ENCODE measurements at places on chromosomes 7 and 10.

DNA sequence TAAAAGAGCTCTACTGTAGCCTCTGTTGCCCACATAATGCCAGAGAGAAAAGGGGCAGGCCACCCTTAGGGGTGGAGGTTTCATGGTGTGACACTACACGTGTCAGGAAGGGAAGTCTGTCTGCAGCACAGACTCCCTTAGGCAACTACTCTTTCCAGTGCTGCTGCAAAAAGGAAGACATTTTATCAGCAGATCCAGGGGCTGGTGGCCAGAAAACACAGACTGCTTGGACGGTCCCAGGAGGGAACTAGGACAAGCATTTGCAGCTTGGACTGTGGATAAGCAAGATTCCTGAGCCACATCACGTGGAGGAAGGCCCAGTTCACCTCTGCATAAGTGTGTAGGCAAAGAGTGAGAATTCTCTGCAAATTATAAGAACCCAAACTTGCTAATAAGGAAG lies 220.8 kb downstream of the FANK1 start:
- no peak overlapping the region for H3K4me3 ChIP-seq
- H3K4me1 ChIP-seq, result no peaks in the 10 kb centered on the region
- no peak overlapping the region for H3K27ac ChIP-seq
- no peak for DNase-seq
- H3K36me3 ChIP-seq, result no peaks in the 10 kb centered on the region

DNA sequence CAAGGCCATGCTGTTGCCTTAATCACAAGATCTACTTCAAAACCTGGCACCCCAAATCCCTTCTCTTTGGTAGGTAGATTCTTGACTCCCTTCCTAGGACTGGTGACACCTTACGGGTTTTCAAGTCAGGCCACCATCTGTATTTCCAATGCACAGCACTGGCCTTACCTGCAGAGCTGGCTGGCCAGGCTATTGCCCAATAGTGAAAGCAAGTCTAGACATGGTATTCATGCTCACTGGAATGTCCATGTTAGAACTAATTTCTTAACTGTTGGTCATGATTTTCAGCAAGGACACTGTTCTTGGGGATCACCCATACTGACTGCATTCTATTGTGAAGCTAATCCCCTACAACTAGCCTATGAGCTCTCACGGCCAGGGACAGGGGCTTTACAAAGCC lies 313.1 kb upstream of the RNF32 start:
- no peak for DNase-seq
- H3K4me3 ChIP-seq, result no peak overlapping the region
- no peak overlapping the region for H3K27ac ChIP-seq
- no peaks in the 10 kb centered on the region for H3K4me1 ChIP-seq
- no peaks in the 10 kb centered on the region for H3K36me3 ChIP-seq

- no peak overlapping the region for H3K27ac ChIP-seq
- H3K27me3 ChIP-seq, result no peaks in the 10 kb centered on the region
- DNase-seq, result no peak
- H3K4me3 ChIP-seq, result no peak overlapping the region
These were observed 140.8 kb upstream of the PTN start for GRCh38 chr7:137484326-137484725.

DNA sequence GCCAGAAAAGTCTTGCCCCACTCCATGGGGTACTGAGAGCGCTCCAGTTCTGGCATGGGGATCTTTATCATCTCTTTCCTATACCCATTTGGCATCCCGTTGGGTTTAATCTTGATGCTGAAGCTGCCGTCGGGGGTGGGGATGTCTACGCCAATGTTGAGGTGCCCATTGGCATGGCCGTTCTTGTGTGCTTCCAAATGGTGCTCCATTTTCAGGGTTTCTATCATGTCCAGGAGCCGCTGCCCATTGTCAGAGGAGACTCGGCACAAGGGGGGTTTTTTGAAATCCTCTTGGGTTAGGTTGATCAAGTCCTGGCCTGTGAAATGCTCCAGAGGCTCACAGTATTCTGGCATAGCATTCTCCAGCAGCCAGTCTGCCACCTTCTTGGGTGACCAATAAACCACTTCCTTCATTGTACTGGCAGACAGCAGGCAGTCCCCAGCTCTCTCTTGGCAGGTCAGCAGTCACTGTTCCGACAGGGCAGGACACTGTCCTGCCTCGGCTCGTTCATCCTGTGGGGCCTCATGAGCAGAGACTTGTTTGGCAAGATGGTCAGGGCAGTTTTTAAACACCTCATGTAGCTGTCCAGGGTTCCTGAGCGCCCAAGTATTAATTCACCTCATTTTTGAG lies 92.5 kb upstream of the ASAH2 start:
- peaks cover 20% of the 10 kb centered on the region for H3K36me3 ChIP-seq
- H3K27ac ChIP-seq, result no peak overlapping the region
- no peaks in the 10 kb centered on the region for H3K27me3 ChIP-seq
- no peak for DNase-seq

DNA sequence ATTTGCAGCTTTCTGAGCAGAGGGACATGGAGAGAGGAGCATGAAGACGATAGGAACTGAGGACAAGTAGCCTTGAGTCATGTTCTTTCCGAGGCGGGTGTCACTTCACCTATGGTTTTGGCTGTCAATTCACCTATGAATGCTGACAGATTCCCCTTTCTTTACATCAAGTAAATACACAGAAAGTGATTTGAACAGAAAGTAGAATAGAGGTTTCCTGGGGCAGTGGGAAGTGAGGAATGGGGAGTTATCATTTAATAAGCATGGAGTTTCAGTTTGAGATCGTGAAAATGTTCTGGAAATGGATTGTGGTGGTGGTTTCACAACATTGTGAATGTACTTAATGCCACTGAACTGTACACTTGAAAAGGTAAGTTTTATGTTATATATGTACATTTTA lies 138.4 kb upstream of the MDFIC start:
- H3K4me3 ChIP-seq, result no peak overlapping the region
- DNase-seq, result no peak
- no peak overlapping the region for H3K27ac ChIP-seq
- no peaks in the 10 kb centered on the region for H3K4me1 ChIP-seq
- H3K27me3 ChIP-seq, result peaks cover 5% of the 10 kb centered on the region

DNA sequence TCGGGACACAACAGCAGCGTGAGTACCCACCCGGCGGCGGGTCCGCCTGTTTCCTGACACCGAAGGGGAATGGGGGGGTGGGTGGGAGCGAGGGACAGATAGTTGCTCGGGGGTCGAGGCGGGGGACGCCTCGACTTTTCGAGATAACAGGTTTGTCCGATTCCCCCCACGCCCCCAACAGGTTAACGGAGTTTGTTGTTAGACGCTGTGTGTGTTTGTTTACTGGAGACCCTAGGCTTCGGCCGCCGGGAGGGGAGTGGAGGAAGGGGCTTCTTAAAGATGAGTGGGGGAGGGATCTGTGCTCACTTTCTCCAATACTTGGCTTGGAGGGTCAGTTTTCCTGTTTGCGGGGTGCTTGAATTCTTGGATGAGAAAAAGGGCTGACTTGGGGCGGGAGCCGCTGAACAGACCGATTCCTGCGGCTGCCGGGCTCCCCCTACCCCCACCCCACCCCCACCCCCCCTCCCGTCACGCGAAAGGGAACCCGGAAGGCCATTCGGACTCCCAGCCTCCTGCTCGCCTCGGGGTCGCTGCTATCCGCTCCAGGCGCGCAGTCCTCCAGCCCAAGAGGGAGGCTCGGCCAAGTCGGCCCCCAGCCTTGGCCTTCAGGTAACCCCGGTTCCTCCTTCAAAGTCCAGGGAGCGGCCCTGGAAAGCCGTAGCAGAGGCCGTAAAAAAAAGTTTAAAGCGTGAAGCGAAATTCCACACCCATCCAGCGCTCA lies 1.0 kb downstream of the SORCS3 start:
- no peak overlapping the region for H3K4me3 ChIP-seq
- no peak overlapping the region for H3K27ac ChIP-seq
- H3K27me3 ChIP-seq, result peaks cover 62% of the 10 kb centered on the region
- DNase-seq, result no peak
- no peaks in the 10 kb centered on the region for H3K4me1 ChIP-seq

GRCh38 chr10:7550013-7550412 lies 116.8 kb downstream of the ITIH5 start:
- H3K4me1 ChIP-seq, result no peaks in the 10 kb centered on the region
- no peaks in the 10 kb centered on the region for H3K27me3 ChIP-seq
- H3K27ac ChIP-seq, result no peak overlapping the region
- no peak for DNase-seq
- no peak overlapping the region for H3K4me3 ChIP-seq

GRCh38 chr10:5975641-5976473 lies 1.5 kb downstream of the IL15RA start:
- H3K4me1 ChIP-seq, result peaks cover 33% of the 10 kb centered on the region
- no peaks in the 10 kb centered on the region for H3K36me3 ChIP-seq
- DNase-seq, result peak; percentile 62
- peak overlapping the region; percentile 98 for H3K4me3 ChIP-seq
- peak overlapping the region; percentile 89 for H3K27ac ChIP-seq

DNA sequence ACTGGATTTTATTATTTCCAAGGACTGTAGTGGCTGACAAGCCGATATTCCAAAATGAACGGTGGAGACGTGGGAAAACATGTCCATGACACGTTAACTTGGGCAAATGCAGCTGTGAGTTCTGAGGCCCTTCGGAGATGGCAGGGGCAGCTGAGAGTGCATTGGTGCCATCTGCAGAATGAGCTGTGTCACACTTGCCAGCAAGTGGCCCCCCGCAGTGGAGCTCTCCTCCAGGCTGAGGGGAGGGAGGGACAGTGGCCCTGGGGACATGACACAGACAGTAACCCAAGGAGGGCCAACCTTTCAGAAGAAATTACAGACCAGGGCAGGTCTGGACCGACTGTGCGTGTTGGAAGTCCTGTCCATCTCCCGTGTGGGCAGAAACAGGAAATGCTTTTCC lies 139.4 kb downstream of the SVIL start:
- no peak overlapping the region for H3K4me3 ChIP-seq
- H3K36me3 ChIP-seq, result no peaks in the 10 kb centered on the region
- no peaks in the 10 kb centered on the region for H3K4me1 ChIP-seq
- H3K27ac ChIP-seq, result no peak overlapping the region
- no peaks in the 10 kb centered on the region for H3K27me3 ChIP-seq

- no peaks in the 10 kb centered on the region for H3K4me1 ChIP-seq
- H3K4me3 ChIP-seq, result no peak overlapping the region
- DNase-seq, result no peak
These were observed 26.9 kb downstream of the BLVRA start for GRCh38 chr7:43785420-43785819.

- H3K36me3 ChIP-seq, result no peaks in the 10 kb centered on the region
- H3K27me3 ChIP-seq, result no peaks in the 10 kb centered on the region
- DNase-seq, result no peak
- H3K4me1 ChIP-seq, result peaks cover 2% of the 10 kb centered on the region
These were observed 1.4 kb upstream of the SVIL start for GRCh38 chr10:29636178-29636577.

- peaks cover 15% of the 10 kb centered on the region for H3K27me3 ChIP-seq
- no peak for DNase-seq
- H3K4me3 ChIP-seq, result no peak overlapping the region
These were observed 174.4 kb downstream of the CREB5 start for GRCh38 chr7:28586736-28587135.

GRCh38 chr10:76942628-76943416 lies 694.8 kb downstream of the KCNMA1 start:
- no peak for DNase-seq
- no peak overlapping the region for H3K4me3 ChIP-seq

GRCh38 chr7:47953822-47954221 lies 5.6 kb upstream of the PKD1L1 start:
- H3K4me1 ChIP-seq, result no peaks in the 10 kb centered on the region
- H3K27me3 ChIP-seq, result no peaks in the 10 kb centered on the region
- H3K4me3 ChIP-seq, result no peak overlapping the region
- H3K36me3 ChIP-seq, result peaks cover 9% of the 10 kb centered on the region
- no peak overlapping the region for H3K27ac ChIP-seq
- no peak for DNase-seq

DNA sequence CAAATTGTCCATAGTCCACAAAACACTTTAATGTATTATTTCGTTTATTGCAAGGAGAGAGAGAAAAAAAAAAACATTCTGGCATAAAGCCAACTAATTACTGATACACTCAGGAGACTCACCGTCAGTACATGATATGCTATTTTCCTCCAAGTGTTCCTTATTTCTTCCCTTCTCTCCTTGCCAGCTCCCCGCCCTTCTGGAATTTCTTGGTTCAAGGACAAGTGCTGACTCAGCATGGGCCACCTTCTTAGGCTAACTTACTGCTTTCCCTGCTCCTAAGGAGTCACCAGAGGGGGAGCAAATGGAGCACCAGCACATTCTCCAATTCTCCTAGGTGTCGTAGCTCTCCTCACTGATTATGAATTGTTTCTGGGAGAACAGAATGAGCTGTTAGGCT lies 133.8 kb upstream of the HDAC9 start:
- H3K36me3 ChIP-seq, result peaks cover 7% of the 10 kb centered on the region
- no peak overlapping the region for H3K27ac ChIP-seq
- H3K27me3 ChIP-seq, result no peaks in the 10 kb centered on the region
- DNase-seq, result no peak
- no peak overlapping the region for H3K4me3 ChIP-seq
- peaks cover 16% of the 10 kb centered on the region for H3K4me1 ChIP-seq

- no peaks in the 10 kb centered on the region for H3K36me3 ChIP-seq
- H3K4me1 ChIP-seq, result no peaks in the 10 kb centered on the region
- DNase-seq, result no peak
These were observed 83.6 kb downstream of the NAMPT start for GRCh38 chr7:106201164-106201563.

DNA sequence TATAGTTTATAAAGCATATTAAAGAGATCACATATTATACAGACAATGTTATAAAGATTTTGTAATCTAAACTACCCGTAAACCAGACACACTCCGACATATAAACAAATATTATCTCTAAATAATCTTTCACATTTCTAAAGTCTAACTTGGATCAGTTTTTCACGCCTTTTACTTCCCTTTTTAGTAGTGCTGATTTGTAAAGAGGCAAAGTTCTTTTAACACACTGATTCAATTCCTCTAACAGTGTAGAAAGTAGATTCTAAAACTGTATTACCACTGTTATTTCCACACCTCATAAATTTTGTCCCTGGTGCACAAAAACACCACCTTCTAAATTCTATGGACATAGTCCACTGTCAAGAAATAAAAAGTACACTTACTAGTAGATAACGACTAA lies 230.9 kb downstream of the DOCK4 start:
- no peaks in the 10 kb centered on the region for H3K4me1 ChIP-seq
- no peak overlapping the region for H3K4me3 ChIP-seq
- no peaks in the 10 kb centered on the region for H3K36me3 ChIP-seq
- no peak for DNase-seq
- H3K27ac ChIP-seq, result no peak overlapping the region

DNA sequence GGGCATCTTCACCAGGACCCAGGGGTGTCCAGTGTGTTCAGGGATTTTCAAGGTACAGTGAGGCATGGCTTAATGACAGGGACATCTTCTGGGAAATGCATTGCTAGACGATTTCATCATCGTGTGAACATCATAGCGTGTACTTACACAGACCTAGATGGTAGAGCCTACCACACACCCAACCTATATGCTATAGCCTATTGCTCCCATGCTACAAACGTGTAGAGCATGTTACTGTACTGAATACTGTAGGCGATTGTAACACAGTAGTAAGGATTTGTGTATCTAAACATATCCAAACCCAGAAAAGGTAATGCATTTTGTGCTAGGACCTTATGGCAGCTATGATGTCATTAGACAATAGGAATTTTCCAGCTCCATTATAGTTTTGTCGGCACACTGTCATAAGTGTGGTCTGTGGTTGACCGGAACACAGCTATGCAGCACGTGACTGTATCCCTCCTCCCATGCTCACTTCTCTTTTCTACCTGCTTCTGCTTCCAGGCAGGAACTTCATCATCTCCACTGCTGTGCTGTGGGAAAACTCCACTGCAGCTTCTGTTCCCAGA lies 416.2 kb upstream of the NFE2L3 start:
- DNase-seq, result no peak
- no peak overlapping the region for H3K4me3 ChIP-seq
- H3K27me3 ChIP-seq, result peaks cover 39% of the 10 kb centered on the region
- no peak overlapping the region for H3K27ac ChIP-seq
- no peaks in the 10 kb centered on the region for H3K36me3 ChIP-seq

Data from naive B cell (primary cell).